Activated gamma-delta T cell (primary cell): ENCODE measurements at places on chromosomes 16 and 17.
A peak's percentile ranks its signal among the peaks of the same experiment; 100 is the strongest.

GRCh38 chr16:87734644-87735043 is 31.1 kb downstream of the KLHDC4 start:
- no peak for DNase-seq

DNA sequence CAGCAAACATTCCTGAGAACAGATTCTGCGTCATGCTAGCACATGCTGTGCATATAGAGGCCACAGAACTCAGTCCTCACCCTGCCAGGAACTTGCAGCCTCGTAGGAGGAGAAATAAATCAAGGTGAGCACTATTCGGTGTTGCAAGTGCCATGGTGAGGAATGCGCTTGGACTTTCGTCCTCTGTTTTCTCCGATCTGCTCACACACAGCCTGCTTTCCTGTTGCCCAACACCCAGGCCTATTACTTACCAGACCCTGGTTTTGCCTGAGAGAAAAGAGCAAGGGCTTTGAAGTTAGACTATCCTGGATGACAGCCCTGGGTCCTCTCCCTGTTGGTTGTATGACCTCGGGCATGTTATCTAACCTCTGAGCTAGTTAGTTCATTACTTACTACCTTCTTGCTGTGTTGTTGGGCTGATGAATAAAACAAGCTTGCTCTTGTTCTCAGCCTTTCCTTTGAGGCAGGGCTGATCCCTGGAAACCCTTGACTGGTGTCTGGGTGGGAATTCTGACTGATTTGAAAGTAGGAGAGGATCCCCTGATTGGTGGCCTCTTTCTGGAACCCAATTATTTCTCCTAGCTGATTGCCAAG is 2.9 kb downstream of the ACSF2 start:
- DNase-seq, result no peak

DNA sequence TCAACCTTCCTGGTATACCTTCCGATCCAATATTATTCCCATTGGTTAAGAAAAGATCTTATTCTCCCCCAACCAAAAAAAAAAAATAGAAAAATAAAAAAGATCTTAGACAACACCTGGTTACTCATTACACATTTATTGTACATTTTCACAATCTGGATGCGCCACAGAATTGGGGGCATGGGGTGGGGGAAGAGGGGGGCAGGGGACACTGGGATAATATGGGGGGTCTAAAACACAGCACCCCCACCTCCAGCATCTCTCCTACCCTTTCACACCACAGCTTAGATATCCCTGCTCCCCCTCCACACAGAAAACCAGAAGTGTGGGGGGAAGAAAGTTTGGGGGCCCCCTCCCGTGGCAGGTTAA is 3.7 kb downstream of the VAMP2 start:
- no peak for DNase-seq

GRCh38 chr17:61443475-61443882 is 8.7 kb upstream of the TBX4 start:
- DNase-seq, result no peak

GRCh38 chr17:64611369-64611768 is 50.7 kb downstream of the SMURF2 start:
- DNase-seq, result no peak

DNA sequence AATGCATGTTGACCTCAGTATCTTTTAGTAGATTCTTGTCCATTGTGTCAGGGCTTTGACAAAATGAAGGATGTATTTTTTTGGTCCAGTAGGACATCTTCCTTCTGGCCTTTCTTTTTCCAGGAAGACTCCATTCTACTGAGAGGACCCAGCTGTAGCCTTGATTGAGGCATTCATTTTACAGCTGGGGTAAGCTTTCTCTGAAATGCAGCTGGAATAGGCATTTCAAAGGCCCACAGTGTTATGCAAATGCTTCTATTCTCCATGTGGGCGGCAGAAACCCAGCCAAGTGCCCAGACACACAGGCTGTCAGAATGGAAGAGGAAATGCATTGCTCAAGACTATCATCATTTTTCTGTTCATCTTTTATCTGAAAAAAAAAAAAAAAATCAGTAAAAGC is 629.0 kb upstream of the CDH8 start:
- DNase-seq, result no peak

- no peak for DNase-seq
These were observed 4.7 kb downstream of the CORO1A start for GRCh38 chr16:30187971-30188561.

DNA sequence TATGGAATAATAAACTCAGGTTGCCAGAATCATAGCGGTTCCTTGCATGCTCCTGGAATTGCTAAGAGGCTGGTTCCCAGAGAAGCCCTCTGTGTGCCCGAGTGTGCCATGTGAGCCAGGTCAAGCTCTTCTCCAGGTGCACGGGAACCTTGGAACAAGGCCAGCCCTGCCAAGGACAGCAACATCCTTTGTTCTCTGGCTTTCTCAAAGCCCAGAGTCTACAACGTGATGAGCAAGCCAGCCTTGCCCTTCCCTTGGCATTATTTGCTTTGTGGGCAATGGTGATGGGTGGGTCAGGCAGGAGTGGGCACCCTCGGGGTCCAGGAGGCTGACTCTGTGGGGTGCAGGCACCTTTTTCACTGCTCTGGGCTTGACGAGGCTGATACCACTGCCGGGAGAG is 14.2 kb upstream of the SEC14L1 start:
- no peak for DNase-seq

DNA sequence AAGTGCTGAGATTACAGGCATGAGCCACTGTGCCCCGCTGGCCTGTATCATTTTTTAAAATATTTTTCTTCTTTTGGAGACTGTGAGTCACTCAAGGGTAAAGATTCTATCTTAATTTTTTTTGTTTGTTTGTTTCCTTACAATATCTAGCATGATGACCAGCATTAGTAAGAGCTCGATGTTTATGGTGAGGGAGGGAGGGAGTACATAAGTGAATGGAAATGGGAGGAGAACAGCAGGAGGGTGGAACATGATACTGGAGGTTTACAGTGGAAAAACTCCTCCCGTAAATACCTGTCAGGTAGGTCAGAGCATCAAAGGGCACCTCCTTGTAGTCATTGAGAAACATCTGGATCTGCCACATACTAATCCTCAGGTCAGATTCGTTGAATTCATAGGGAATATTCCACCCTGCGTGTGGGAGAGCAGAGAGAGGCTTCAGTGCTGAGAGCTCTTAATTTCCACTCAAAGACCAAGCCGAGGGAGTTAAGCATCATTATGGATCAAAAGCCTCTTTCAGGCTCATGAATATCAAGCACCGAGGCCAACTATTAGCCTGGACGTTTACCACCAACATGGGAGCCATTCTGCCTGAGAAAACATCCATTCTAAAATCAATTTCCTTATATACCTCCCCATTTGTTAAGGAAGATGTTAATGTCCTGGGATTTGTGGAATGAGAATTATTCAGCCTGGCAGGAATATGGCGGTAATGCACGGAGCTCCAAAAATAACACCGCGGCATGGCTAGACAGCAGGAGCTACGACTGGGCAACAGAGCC is 51.8 kb downstream of the LYRM1 start:
- DNase-seq, result no peak

DNA sequence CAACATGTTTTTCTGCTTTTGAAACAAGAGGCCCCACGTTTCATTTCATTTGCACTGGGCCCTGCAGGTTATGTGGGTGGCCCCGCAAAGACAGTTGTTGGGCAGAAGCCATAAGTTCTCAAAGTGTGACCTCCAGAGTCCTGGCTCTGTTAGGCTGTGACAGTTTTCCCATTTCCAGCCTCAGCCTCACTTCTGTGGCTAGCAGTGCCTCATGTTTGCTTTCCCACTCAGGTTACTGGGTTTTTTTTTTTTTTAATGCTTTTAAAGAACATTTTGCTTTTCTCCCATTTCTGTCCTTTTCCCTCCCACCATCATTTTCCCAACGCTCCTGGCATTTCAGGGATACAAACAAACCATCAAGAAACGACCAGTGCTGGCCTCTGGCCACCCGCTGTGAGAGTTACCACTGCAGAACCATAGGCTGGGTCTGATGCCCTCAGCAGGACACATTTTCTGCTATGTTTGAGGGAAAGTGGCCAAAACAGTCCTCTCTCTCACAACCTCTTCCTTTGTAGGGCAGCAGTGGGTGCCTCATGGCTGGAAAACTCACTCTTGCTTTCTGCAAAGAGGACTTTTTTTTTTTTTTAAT is 159.0 kb upstream of the MPHOSPH6 start:
- no peak for DNase-seq

- DNase-seq, result no peak
These were observed 19.5 kb downstream of the CNGB1 start for GRCh38 chr16:57951204-57951960.

DNA sequence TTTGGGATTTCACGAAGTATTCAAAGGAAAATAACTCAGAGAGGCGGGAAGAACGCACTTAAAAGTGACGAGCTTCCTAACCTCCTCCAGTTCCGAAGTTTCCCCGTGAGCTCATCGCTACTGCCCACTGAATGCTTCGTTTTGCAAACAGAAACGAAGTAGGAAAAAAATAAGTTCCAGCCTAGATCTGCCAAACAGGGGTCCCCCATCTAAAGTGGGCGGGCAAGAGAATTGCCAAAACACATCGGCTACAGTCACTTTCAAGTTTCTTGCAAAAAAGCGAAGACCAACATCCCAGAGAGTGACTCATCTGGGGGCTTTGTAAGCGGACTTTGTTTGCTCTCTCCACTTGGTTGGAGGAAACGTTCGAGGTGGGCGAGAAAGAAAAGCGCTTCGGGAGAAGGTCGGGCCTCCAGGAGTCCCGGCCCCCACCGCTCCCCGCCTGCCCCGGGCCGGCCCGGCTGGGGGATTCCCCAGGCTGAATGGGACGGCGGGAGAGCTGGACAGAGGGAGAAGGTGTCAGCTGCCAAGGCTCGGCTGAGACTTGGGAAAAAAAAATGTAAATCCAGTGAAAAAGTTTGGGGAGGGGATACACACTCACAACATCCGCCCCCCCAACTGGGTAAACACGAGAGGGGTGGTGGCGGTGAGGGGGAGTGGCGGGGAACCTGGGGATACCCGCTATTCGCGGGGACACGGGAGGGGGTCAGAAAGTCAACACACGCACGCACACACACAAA is 1.0 kb downstream of the VEZF1 start:
- DNase-seq, result peak; percentile 29

GRCh38 chr17:30965686-30966085 is 5.2 kb upstream of the RNF135 start:
- no peak for DNase-seq

DNA sequence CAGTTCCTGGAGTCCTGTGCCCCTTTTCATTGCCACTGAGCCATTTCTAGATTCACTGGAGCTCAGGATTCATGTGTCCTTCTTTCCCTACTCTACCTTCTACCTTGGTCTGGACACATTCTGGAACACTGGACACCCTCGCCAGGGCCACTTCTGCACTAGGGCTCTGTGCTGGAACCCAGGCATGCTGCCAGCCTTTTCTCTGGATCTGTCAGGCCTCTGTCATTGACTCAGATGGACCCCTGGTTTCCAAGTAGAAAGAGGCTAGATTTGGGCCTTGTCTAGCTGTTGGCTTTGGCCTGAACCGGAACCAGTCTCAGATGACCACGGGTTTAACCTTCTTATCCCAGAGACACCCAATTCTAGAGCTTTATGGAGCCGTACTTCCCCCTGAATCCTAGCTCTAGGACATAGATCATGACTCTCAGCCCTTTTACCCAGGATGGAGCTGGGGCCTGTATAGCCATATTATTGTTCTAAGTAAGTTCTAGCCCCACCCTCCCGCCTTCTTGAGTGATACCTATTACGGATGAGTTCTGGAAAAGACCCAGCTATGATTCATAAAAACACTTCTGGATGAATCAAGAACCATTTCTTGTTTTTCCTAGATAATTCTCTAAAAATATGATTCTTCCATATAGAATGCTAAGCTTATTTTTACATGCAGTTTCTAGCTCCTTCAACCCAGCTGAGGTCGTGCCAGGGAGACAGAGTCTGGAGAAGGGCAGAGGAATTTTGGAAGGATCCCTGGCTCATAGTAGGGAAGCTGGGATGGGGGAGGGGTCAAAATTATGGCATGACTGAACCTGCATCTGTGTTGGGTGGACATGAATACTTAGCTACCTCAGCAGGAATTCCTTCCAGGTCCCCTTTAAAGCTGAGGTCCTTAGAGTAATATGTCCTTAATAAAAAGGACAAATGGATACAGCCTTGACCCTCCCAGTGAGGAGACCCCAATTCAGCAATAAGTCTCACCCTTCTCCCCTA is 1.1 kb upstream of the CHRNB1 start:
- no peak for DNase-seq

- DNase-seq, result no peak
These were observed 540 bp upstream of the RPL38 start for GRCh38 chr17:74202938-74203337.

GRCh38 chr16:65828296-65828695 is 538.2 kb upstream of the CDH5 start:
- DNase-seq, result no peak

- no peak for DNase-seq
These were observed 373.2 kb upstream of the CDH11 start for GRCh38 chr16:65495106-65495505.

DNA sequence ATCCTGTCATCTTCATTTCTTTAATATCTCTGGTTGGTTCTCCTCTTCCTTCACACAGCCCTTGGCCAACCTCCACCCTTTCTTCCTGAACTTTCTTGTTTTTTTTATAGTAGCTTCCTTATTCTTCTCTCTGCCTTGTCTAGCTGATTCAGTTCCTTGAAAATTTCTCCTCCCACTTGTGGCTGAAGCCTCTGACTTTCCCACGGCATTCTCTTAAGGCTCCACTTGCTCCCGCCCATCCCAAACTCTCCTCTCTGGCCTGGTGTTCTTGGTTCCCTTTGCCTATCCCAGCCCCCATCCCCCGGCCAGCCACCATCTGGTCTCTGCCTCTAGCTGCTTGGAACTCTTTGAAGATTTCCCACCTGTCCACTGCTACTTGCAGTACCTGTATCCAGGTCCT is 29.1 kb downstream of the NLRP1 start:
- no peak for DNase-seq

GRCh38 chr17:34416116-34416515 is 53.1 kb upstream of the CCL1 start:
- DNase-seq, result no peak

DNA sequence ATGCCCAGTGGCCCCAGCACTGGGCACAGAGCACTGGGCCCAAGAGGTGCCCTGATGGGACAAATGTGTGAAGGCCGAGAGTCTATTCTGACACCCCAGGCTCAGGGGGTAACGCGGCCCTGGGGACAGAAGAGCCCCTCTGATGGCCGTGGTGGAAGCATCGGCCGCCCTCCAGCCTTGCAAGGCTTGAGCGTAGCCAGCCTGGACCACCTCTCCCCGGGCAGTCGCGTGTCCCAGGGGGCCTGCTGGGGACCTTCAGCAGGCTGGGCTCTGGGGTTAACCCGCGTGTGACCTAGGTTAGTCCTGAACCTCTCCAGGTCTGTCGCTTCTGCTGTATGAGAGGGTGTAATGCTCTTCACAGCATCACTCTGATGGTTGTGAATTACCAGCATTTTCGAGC is 40.8 kb downstream of the NOS2 start:
- DNase-seq, result no peak

- DNase-seq, result no peak
These were observed 40.9 kb upstream of the NAT9 start for GRCh38 chr17:74816905-74817620.
